ENCODE measurements at places on chromosomes 16 and 17.

DNA sequence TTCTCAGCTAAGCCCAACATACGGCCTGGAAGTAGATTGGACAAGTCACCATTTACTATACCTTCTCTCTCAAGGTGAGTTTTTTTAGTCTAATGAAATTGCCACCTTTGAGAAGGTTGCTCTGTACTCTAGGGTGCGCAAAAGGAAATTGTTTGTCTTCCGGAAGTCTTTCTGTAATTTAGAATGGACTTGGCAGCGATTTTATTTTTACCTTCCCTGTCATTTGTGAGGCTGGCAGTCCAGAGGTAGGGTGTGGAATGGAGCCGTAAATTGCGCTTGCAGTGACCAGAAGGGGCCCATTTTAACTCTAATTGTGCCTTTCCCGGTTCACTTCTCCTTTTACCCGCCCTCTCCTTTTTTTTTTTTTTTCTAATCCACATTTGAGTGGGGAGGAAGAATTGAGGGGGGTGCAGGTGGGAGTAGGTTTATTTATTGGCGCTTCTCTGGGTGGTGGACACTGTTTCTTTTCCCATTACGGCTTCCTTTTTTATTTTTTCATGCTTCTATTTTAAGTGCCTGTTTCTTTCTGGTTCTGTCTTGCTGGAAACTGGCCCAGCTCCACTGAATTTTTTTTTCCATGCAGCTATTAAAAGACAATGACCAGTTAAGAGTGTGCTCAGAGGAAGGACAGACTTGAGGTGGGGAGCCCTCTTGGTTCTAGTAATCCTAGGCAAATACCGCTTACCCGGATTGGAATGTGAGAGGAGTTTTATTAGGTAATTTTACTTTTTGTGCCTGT is 89.7 kb upstream of the CLEC18A start:
- DNase-seq = no peak

GRCh38 chr17:19708431-19709175 is 7.8 kb downstream of the SLC47A2 start:
- no peak for DNase-seq

DNA sequence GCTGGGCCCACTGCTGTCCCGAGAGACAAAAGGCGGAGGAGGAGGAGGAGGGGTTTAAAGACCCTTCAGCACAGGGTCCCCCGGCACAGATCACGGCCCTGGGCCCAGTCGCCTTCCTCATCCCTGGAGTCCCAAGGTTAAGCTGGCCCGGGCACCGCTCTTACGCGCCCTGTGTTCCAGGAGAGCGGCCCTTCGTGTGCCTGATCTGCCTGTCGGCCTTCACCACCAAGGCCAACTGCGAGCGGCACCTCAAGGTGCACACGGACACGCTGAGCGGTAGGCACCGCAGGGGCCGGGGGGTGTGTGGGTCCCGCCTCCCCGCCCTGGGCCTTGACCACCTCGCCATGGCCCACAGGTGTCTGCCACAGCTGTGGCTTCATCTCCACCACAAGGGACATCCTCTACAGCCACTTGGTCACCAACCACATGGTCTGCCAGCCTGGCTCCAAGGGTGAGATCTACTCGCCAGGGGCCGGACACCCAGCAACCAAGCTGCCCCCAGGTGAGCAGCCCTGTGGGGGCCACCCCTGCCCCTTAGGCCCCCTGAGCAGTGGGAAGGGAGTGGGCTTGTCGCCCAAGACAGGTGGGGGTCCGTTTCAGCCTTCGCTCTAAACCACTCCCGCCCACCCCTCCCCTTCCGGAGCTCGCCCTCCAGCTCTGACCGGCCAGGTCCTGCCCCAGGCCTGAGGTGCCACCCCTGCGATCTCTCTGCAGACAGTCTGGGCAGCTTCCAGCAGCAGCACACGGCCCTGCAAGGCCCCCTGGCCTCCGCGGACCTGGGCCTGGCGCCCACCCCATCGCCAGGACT is 37.6 kb upstream of the ZC3H18 start:
- no peak for DNase-seq

- no peak for DNase-seq
Observed at GRCh38 chr16:10601444-10602408, 21.3 kb upstream of the EMP2 start.

DNA sequence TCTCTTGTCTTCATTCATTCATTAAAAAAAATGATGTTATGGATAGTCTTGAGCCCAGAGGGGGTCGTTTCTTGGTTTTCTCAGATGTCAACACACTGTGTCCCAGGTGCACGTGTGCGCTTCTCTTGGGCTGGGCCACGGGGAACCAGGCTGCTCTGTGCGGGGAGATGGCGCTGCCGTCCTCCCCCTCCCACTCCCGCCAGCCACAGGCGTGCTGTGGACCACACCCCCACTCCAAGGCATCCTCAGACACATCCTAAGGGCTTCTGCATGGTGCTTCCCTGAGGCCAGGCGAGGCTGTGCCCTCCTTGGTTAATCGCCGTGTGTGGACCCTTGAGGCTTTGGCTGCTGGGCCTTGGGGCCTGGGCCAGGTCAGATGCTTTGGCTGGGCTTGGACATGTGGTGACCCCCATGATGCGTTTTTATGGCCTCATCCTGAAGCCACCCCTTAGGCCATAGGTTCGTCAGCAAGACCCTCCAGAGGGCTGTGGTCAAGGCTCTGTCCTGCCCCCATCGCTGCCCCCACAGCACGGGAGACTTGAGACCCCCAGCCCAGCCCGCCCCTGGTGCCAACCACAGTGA is 245.7 kb upstream of the CIBAR2 start:
- DNase-seq = no peak

GRCh38 chr17:29210879-29211278 is 30.7 kb upstream of the MYO18A start:
- DNase-seq = no peak

All from smooth muscle cell of the brain vasculature (primary cell).